ENCODE measurements at places on chromosomes 7 and 10.

GRCh38 chr10:60206735-60207134, 182.9 kb downstream of the ANK3 start:
- DNase-seq: no peak

GRCh38 chr7:132819648-132820047, 243.4 kb upstream of the PLXNA4 start:
- no peak for DNase-seq

GRCh38 chr7:80524693-80525092, 12.8 kb upstream of the GNAT3 start:
- no peak for DNase-seq

DNA sequence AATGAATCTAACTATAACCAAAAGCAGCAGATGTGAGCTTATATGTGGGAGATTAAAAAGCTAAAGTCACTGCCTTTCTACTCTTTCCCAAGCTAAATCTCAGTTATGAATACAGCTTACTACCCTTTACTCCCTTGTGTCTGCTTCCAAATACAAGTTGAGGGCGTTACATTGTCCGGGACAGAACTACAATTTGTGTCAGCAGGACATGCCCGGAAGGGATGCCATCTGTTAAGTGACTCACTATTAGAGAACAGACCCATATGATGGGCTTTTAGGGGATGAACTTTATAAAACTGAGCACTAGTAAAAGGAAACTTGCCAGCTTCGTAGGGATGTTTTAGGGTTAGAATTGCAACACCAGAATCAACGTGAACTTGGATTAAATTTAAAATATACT, 299.7 kb upstream of the CSTF2T start:
- DNase-seq: no peak

DNA sequence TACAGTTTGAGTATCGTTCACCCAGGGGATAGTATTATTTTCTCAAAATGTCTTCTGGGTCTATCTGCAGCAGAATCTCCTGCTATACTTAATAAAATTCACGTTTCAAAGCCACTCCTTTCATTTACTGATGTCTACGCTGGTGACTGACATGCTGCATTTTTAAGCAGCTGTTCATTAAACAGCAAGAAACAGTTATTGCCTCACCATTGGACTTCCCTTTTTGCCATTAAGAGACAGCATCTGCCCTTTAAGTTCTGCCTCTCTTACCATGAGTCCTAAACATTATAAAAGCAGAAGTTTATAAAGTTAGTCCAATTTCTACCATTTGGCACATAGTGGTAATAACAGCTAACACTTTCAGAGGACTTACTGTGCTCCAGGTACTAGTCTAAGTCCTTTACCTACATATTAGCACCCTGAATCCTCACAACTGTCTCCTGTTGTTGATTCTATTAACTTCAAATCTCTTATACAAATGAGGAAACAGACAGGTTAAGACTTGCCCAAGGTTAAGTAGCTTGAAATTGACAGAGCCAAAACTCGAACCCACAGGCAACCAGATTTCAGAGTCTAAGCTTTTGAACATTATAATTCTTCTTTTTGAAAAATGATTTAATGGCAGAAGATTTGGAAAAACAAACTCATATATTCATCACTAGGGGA, 169.5 kb downstream of the SNX13 start:
- no peak for DNase-seq

DNA sequence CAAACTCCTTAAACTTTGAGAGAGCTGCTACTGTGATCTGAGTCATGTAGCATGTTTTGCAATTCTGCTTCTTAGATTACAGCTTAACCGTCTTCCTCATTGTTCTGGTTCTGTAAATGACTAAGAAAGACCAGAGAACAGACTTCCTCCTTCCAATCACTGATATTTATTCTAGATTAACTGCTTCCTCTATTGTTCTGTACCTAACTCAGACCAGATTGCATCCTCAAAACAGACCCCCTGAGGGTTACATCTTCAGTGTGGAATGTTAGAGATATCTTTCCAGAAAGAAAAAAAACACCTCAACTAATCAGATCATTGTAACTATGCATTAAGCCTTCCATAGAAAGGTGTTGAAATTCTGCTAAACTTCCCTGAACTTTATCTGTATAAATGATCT, 5.7 kb upstream of the PIP start:
- no peak for DNase-seq

DNA sequence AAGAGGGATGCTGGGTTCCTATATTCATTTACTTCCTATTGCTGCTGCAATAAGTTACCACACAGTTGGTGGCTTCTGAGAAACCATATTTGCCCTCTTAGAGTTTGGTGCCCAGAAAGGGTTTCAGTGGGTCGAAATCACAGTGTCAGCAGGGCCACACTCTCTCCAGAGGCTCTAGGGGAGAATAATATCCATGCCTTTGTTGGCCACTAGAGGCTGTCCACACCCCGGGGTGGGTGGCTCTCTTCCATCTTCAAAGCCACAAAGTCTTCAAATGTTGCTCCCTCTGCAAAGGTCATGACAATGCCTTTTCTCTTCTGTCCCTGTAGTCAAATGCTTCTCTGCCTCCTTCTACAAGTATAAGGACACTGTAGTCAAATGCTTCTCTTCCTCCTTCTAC, 989.4 kb downstream of the CCSER2 start:
- no peak for DNase-seq

DNA sequence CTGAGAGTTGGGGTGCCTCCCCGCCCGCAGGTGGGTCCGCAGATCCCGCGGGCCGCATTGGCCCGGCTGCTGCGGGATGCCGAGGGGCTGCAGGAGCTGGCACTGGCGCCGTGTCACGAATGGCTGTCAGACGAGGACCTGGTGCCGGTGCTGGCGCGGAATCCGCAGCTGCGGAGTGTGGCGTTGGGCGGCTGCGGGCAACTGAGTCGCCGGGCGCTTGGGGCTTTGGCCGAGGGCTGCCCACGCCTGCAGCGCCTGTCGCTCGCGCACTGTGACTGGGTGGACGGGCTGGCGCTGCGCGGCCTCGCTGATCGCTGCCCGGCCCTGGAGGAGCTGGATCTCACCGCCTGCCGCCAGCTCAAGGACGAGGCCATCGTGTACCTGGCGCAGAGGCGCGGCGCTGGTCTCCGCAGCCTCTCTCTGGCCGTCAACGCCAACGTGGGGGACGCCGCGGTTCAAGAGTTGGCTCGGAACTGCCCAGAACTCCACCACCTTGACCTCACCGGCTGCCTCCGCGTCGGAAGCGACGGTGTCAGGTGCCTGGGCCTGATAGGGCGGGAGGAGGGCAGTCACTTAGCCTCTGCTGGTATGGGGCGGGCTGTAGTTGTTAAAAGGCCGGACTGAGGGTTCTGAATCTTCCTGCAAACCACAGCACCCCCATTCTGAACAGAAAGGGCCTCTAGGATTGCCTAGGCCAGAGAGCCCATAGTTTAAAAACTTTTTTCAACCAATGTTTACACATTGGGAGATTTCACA, 1.3 kb downstream of the FBXL15 start:
- DNase-seq: peak; percentile 54
